ENCODE measurements at places on chromosomes 6 and 20.

DNA sequence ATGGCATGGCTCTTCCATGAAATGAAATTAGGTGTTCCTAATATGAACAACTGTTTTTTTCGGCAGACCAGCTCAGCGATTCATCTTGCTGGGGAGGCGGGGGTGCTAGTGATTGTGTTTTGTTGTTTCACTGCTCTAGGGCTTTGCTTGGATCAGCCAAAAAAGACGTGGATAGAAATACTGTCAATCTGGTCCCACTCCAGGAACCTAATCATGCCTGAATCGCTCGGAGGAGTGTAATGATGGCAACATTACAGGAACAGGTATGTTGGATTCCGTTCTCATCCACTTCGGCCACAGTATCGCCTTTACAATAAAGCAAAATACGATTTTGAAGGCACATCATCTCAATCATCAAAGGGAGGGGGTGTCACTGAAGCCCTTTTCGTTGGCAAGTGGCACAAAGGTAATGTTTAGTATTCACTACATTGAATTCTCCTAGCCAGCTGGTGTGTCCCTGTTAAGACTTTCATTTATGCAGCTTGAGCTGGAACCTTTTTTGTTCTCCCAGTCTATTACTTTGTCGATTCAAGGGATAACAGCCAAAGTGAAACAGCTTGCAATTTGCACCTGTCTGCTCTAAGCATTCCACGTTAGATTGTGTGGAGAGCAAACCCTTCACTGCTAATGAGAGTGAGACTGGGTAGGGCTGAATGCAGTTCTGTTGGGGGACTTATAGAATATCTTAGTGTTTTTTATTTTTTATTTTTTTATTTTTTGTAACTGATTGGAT lies 477.7 kb downstream of the TFAP2A start:
- no peak for DNase-seq

- DNase-seq = no peak
Measured at GRCh38 chr6:127914240-127914639, 13.4 kb upstream of the THEMIS start.

DNA sequence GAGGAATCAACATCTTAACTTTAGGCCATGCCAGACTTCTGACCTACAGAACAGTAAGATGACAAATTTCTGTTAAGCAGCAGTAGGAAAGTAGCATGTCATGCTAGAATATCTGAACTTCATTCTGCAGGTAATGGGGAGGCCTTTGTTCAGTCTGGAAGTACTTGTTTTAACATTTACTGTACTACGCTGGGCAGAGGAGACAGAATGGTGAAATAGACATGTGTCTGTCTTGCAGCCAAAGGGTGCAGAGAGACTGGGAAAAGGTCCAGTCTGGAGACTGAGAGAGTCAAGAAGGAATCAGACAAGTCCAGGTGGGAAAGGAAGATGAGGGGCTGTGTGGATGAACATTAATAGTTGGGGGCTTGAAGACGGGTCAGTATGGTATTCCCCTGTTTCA lies 17.5 kb upstream of the ZBTB2 start:
- no peak for DNase-seq

DNA sequence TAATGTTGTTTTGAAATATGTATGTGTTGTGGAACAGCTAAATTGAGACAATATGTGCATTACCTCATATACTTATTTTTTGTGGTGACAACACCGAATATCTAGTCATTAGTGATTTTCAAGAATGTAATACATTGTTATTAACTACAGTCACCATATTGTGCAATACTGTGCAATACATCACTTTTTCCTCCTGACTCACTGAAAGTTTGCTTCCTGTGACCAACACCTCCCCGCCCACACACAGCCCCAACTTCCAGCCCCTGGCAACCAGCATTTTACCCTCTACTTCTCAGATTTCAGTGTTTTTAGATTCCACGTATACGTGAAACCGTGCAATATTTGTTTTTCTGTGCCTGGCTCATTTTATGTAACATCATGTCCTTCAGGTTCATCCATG lies 627.9 kb downstream of the PRKN start:
- no peak for DNase-seq

DNA sequence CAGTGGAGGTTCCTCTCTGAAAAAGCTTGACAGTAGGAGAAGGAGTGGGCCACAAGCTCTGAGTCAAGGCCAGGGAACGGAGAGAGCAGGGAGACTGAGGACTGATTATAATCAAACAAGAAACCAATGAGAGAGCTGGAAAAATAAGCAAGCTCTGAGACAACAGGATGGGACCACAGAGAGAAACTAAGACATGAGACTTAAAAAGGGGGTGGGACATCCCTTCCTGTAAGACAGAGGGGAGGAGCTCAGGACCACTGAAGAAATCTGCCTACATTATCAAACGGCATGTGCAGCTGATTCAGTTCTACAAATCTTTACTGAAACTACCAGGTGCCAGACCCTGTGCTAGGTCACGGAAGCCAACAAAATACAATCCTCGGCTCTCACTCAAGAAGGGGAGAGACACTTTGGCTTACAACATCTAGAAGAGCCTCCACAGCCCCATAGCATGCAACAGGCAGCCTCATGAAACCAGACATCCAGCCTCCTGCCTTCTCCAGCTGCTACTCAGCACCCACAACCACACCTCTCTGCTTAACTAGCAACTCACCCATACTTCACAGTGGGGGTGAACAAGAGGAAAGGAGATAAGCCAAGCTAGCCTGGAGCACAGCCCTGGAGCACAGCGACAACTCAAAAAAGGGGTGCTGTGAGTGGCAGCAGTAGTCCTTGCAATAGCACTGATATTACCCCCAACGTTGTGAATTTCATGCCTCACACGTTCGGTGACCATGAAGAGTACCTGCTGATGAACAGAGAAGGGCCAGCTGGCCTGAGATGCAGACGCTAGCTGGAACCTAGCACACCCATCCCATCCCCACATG lies 39.1 kb upstream of the ANKRD60 start:
- DNase-seq = no peak

DNA sequence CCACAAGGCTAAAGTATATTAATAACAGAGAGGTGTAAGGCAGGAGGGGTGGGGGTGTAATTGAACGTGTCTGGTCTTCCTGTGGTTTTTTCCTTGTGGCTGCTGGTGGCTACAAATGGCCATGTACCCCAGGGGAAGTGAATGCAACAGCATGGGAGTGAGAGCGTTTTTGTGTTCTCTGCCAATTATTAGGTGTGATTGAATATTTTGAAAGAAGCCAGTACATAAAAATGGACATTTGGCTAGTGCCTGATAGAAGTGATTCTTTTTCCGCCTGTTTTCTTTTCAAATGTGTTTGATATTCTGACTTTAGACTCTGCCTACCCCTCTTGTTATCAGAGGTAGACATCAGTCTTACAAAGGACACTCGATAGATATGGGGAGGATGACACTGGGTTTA lies 141.3 kb downstream of the PRL start:
- no peak for DNase-seq

GRCh38 chr20:23368316-23369071 lies 6.5 kb downstream of the GZF1 start:
- no peak for DNase-seq

- no peak for DNase-seq
Measured at GRCh38 chr20:44770484-44771171, 25.0 kb downstream of the KCNK15 start.

DNA sequence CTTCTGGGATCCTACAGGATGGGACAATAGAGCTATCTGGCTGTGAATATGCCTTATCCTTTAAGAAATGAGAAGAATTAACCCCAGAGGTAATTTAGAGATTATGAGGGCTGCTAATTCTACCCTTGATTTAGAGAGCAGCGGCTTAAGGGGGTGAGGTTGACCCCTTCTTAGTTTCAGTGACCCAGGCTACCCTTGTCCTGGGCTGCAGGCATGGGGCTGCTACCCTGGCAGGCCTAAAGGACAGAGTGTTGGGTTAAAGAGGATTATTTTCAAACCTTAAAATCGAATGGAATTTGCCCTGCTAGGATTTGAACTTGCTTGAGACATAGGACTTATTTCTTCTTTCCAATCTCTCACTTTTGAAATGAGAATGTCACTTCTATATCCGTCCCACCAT lies 1343.4 kb downstream of the HACE1 start:
- no peak for DNase-seq

GRCh38 chr6:1324936-1325335 lies 13.0 kb downstream of the FOXQ1 start:
- DNase-seq = no peak

- DNase-seq = no peak
Measured at GRCh38 chr6:117637770-117638169, 35.5 kb upstream of the GOPC start.

- DNase-seq = no peak
Measured at GRCh38 chr6:54291146-54291545, 17.1 kb upstream of the TINAG start.

DNA sequence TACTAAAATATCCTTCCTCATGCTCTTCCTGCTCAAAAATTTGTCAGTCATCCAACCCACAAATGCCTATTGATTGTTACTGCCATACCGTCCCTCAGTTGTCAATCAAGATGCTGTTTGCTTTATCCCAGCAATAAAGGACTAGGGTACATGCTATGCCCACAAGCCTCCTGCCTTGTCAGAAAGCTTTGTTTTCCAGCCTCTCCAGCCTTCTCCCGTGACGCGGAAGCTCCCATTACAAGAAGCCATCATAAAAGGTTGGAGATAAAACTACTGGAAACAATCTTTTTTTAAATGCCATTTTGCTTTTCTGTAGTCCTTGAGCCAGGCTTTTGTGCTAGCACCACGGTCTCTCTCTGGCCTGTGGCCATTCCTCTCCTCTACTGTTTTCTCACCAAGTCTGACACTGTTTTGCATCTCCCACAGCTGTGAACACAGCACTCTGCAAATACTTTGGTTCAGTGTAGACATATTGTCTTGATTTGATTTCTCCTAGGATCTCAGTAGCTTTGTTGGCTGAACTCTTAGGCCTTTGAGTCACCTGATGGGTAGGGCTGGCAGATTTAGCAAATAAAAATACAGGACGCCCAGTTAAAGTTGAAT lies 495.7 kb upstream of the JARID2 start:
- peak; percentile 37 for DNase-seq

DNA sequence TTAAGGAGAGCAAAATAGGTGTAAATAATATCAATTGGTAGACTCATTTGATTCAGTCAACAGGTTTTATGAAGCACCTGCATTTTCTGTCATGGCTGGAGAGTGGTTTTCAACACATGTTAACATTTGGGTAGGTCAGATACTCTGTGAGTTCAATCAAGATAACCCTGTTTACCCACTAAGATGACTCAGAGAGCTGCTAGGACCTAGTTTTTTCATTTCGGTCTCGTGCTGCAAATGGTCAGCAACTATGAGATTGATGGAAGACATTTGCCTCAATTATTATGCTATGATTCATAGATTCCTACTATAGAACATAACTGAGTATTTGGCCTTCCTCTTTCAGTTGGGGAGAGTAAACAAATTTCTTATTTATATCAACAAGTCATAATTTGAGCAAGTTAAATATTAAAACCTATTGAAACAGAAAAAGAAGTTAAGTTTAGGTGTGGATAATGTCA lies 391.4 kb upstream of the CITED2 start:
- no peak for DNase-seq

- no peak for DNase-seq
Measured at GRCh38 chr6:79742030-79742429, 110.9 kb downstream of the SH3BGRL2 start.

- DNase-seq = no peak
Measured at GRCh38 chr20:39568109-39568508, 606.0 kb downstream of the DHX35 start.

DNA sequence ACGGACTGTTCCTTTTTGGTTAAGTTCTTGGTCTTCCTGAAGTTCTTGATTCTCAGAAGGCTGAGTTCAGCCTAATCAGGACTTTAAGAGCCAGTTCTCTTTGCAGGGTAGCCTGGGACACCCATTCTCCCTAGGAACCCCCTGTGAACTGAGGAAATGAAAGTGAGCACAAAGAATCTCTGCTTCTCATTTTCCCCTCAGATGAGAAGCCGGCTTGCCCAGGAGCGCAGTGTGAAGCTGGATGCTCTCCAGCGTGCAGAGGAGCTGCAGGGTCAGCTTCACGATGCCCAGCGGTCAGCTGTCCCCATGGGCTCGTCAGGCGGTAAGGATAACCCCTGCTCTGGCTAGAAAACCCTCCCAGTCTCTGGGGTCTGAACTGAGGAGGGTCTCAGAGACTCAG lies 34.0 kb downstream of the CD164 start:
- DNase-seq = no peak

- peak; percentile 93 for DNase-seq
Measured at GRCh38 chr20:1802385-1803060, 92.7 kb upstream of the SIRPA start.

- DNase-seq = no peak
Measured at GRCh38 chr6:169173532-169174268, 79.9 kb downstream of the THBS2 start.

GRCh38 chr20:46004889-46005473 lies 3.7 kb upstream of the MMP9 start:
- DNase-seq = no peak

- no peak for DNase-seq
Measured at GRCh38 chr20:17965042-17965697, 3.4 kb downstream of the SNX5 start.

DNA sequence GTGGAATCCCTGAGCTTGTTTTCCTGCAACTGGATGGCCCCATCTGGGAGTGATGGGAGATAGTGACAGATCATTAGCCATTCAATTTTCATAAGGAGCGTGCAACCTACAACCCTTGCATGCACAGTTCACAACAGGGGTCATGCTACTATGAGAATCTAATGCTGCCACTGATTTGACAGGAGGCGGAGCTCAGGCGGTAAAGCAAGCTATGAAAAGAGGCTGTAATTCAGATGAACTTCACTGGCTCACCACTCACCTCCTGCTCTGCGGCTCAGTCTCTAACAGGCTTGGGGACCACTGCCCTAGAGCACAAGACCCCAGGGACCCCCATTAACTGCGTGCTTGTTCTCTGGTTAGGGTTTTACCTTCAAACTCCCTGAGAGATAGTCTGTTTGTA lies 12.4 kb upstream of the TREML4 start:
- no peak for DNase-seq

GRCh38 chr20:6812530-6812929 lies 45.0 kb downstream of the BMP2 start:
- DNase-seq = peak; percentile 53

DNA sequence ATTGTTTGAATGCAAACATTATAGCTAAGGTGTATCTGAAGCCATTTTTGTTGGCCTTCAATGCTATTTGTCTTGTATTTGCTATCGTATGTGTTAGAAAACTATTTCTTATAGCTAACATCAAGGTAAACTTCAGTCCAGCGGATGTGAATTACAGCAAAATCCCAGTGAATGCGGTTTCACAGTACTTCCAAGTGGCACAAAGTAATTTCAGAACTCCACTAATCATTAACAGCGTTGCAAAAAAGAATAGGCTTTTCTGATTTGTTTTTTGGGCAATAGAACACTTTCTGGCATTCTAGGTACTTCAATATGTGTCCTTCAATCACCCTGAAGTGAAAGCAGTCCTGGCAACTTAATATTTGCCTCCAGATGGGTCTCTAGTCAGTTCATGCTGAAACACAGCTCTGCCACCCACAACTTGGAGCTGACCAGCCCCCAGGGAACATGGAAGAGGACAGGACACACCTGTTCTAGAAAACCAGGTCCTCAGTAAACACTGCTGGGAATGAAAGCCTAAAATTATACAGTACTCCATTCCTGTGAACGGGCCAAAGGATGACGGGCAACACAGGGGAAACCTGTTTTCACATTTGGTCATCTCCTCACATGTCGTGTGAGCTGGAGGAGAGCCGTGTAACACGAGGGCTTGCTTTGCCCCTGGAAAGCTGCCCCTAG lies 9.7 kb upstream of the MRPS10 start:
- no peak for DNase-seq

GRCh38 chr6:301526-301925 lies 9.2 kb downstream of the DUSP22 start:
- DNase-seq = no peak

Data from NCI-H526 (cell line).